ENCODE measurements at places on chromosomes 5 and 9. TPM values are rescaled to one million over a fixed set of nuclear protein-coding genes. Genes with fewer than 3 reads are reported as not detected.

DNA sequence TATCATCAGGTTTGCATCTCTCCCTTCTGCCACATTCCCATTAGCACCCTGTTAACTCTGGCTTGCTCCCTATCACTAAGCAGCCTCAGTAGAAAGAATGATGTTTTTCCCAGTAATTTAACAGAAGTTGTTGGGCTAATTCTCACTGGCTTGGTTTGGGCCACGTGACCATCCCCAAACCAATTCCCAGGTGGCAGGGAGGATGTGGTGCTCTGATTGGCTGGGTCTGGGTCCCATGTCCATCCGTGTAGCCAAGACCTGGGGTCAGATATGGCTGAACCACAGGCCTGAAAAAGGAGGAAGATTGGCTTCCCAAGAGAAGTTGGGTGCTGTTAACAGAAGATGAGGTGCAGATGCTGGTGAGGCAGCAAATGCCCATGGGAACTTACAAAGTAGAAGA is 122.0 kb downstream of the BOD1 start:
- DNase-seq: no peak

Gene NME5
- total RNA-seq: not detected

Gene SPINK5
- not detected for total RNA-seq

Gene PCDHGB5
- total RNA-seq: 0.26 TPM

- DNase-seq: no peak
Observed at GRCh38 chr5:10936081-10936855, 175.2 kb upstream of the DAP start.

Gene MCC
- 1.2 TPM for total RNA-seq

GRCh38 chr5:160675988-160676387 is 176.0 kb downstream of the ATP10B start:
- DNase-seq: no peak

DNA sequence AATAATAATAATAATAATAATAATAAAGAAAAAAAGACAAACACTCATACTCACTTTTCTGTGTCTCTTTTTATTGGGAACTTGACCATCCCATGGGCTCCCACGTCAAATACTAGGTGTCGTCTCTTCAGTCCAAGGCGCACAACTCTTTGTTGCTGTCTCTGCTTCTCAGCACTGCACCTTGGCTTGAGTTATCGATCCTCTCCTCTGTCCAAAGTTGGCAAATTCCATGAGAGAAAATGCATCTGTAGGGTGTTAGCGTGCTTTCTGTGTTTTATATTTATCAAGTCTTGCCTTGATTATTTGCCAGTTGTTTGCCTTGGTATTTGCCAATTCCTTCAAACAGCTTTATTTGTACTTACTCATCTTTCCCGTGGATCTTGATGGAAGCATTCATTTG is 653.7 kb downstream of the CDH18 start:
- no peak for DNase-seq

Measured in activated T-cell treated with anti-CD3 and anti-CD28 coated beads, Interleukin-2, amount 50 U/mL, for 4 hours (primary cell).